ENCODE measurements at places on chromosomes 3 and 15. TPM values are rescaled to one million over a fixed set of nuclear protein-coding genes. Genes with fewer than 3 reads are reported as not detected.

Gene KLHL6
- total RNA-seq: 51.0 TPM

Gene ADCY5
- total RNA-seq: not detected

Gene ZNF148
- total RNA-seq: 40.4 TPM

Gene LACTB
- total RNA-seq: 12.7 TPM

Gene KIF7
- 0.07 TPM for total RNA-seq

Gene RNF123
- 44.7 TPM for total RNA-seq

Gene BCL2A1
- total RNA-seq: 29.6 TPM

Gene CSPG4
- total RNA-seq: 0.02 TPM

Gene PRSS50
- not detected for total RNA-seq

Gene POLQ
- 19.7 TPM for total RNA-seq

Gene ITGA11
- total RNA-seq: 1.2 TPM

Gene MOBP
- not detected for total RNA-seq

Gene SLC9C1
- total RNA-seq: not detected

Gene NPAP1
- not detected for total RNA-seq

Gene MAP2K1
- 94.5 TPM for total RNA-seq

Gene NRG4
- not detected for total RNA-seq

Gene C3orf49
- total RNA-seq: not detected

Gene VIPR1
- 48.3 TPM for total RNA-seq

Gene TM6SF1
- 16.6 TPM for total RNA-seq

Gene TICRR
- 16.1 TPM for total RNA-seq

Gene CLDN1
- 0.07 TPM for total RNA-seq

Gene PLA2G4E
- not detected for total RNA-seq

Gene RASGRF1
- not detected for total RNA-seq

Gene EPB42
- not detected for total RNA-seq

Data from activated naive CD4-positive, alpha-beta T cell treated with anti-CD3 and anti-CD28 coated beads, Interleukin-2, amount 10 ng/mL, durations not matched to agents 5 hours and 36 hours (primary cell).